ENCODE measurements at places on chromosomes 6 and 20. TPM values are rescaled to one million over a fixed set of nuclear protein-coding genes. Genes with fewer than 3 reads are reported as not detected.

GABRR1 gene
- not detected for total RNA-seq

RGS17 gene
- 3.3 TPM for total RNA-seq

CHMP4B gene
- 58.2 TPM for total RNA-seq

SLC17A3 gene
- 0.17 TPM for total RNA-seq

COL9A1 gene
- total RNA-seq: not detected

ATRN gene
- 42.9 TPM for total RNA-seq

CDC40 gene
- total RNA-seq: 22.0 TPM

VNN1 gene
- total RNA-seq: not detected

SYCP2 gene
- total RNA-seq: 3.1 TPM

PRSS16 gene
- total RNA-seq: not detected

SLPI gene
- total RNA-seq: 0.70 TPM

BPIFB1 gene
- not detected for total RNA-seq

TAAR5 gene
- total RNA-seq: not detected

UBE3D gene
- 5.8 TPM for total RNA-seq

LY6G6D gene
- not detected for total RNA-seq

MEP1A gene
- total RNA-seq: not detected

KHDC3L gene
- not detected for total RNA-seq

PDE10A gene
- total RNA-seq: 12.2 TPM

TRIM10 gene
- total RNA-seq: not detected

RFX6 gene
- total RNA-seq: not detected

VGLL2 gene
- not detected for total RNA-seq

IPCEF1 gene
- total RNA-seq: 2.3 TPM

PRKN gene
- 0.34 TPM for total RNA-seq

PGC gene
- not detected for total RNA-seq

OPN5 gene
- not detected for total RNA-seq

SIGLEC1 gene
- not detected for total RNA-seq

VSTM2L gene
- total RNA-seq: 0.51 TPM

BPIFB4 gene
- total RNA-seq: not detected

KIAA0408 gene
- not detected for total RNA-seq

RRP36 gene
- total RNA-seq: 100 TPM

OR2J3 gene
- total RNA-seq: not detected

COX4I2 gene
- total RNA-seq: not detected

ZBP1 gene
- total RNA-seq: not detected

EEF1A2 gene
- 5.0 TPM for total RNA-seq

ADTRP gene
- 0.47 TPM for total RNA-seq

ADGRF5 gene
- 140 TPM for total RNA-seq

TGM2 gene
- 401 TPM for total RNA-seq

DEFB124 gene
- not detected for total RNA-seq

MED23 gene
- total RNA-seq: 44.6 TPM

SYCP2L gene
- 0.17 TPM for total RNA-seq

CENPW gene
- total RNA-seq: 4.8 TPM

RAET1G gene
- total RNA-seq: not detected

KIF6 gene
- total RNA-seq: not detected

TP53TG5 gene
- not detected for total RNA-seq

KCNG1 gene
- total RNA-seq: 0.70 TPM

SLC24A3 gene
- total RNA-seq: not detected

MAFB gene
- 3.4 TPM for total RNA-seq

MRPS18B gene
- 37.9 TPM for total RNA-seq

COL20A1 gene
- total RNA-seq: under 0.01 TPM

FILIP1 gene
- total RNA-seq: 21.1 TPM

GNRH2 gene
- not detected for total RNA-seq

TFAP2B gene
- total RNA-seq: under 0.01 TPM

OR2B6 gene
- not detected for total RNA-seq

SMIM26 gene
- 45.9 TPM for total RNA-seq

RAB5IF gene
- total RNA-seq: 93.5 TPM
